CD4-positive, alpha-beta T cell treated with Interleukin-12 subunit alpha and Interleukin-12 subunit beta, for 1 hour (primary cell): ENCODE measurements at places on chromosomes 6 and 20.

DNA sequence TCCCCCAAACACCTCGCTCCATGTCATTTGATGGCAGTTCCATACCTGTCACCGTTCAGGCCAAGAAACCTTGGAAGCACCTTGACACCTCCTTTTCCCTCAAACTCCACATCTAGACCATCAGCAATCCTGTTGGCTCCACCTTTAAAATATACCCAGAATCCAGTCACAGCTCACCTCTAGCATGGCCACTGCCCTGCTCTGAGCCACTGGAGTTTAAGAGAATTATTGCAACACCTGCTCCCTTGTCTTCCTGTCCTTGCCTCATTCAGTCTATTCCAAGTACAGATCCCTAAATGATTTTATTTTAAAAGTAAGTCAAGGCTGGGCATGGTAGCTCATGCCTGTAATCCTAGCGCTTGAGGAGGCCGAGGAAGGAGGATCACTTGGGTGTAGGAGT lies 11.6 kb upstream of the TRIB3 start:
- DNase-seq: no peak

DNA sequence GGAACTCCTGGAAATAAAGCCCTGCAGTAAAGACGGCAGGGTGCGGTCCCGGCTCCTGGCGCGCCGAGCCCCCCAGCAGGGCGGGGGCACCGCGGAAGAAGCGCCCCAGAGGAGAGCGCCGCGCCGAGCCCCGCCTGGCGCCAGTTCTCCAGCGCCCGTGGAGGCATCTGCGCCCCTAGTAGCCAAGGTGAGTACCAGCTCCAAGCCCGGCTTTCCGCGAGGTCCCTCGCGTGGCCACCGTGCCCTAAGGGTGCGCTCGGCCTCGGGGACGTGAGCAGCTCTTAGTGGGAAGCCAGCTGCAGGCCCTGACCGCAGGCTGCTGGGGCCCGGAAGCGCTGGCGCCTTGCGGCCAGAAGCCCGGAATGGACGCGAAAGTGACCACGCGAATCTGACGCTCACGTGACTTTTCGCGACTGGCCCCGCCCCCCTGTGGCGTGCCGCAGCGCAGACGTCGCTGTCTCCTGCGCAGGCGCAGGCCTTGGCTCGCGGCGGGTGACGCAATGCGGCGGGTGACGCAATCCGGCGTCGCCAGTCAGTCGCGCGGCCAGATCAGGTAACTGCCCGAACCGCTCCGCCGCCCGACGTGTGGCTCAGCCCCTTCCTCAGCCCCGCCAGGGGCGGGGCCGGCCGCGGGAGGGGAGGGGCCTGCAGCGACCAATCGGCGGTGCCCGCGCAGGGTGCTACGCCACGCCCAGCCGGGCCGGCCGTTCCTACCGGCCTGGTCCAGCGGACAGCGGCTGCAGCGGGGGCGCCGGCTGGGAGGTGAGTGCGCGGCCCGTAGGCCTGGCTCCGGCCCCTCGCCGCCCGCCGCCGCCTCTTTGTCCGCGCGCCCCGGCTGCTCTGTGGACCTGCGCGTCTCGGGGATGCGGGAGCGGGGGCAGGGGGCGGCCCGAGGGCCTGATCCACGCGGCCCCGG lies at the start of gene GZF1:
Gene GZF1, plus strand, starts transcription at position 707 of the 916 bp plus-strand sequence. CDS start 2,202 bp downstream, outside the sequence.
- DNase-seq: peak; percentile 99

- no peak for DNase-seq
These were observed 104.8 kb downstream of the NCOA3 start for GRCh38 chr20:47606414-47606982.

GRCh38 chr6:113495521-113495920 lies 361.6 kb upstream of the MARCKS start:
- DNase-seq: no peak

DNA sequence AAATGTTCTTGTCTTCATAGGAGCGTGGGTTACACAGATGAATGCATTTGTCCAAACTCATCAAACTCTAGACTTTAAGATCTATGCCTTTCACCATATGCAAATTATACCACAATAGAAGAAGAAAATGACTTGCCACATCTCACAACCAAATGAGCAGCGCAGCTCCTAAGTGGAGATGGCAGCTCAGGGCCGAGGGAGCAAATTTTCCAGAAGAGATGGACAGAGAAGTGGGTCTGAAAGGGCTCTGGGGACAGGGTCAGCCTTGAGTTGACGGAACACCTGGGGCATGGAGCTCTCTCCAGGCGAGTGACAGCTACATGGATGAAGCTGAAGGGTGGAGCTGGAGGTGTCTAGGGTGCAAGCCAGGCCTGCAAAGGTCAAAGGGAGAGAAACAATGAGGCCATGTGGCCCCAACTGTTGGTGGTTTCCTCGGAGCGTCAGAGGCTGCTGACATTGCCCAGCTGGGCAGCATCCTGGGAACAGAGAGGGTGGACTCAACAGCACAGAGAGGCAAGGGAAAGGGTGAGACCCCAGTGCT lies 228.3 kb downstream of the NRN1 start:
- no peak for DNase-seq

DNA sequence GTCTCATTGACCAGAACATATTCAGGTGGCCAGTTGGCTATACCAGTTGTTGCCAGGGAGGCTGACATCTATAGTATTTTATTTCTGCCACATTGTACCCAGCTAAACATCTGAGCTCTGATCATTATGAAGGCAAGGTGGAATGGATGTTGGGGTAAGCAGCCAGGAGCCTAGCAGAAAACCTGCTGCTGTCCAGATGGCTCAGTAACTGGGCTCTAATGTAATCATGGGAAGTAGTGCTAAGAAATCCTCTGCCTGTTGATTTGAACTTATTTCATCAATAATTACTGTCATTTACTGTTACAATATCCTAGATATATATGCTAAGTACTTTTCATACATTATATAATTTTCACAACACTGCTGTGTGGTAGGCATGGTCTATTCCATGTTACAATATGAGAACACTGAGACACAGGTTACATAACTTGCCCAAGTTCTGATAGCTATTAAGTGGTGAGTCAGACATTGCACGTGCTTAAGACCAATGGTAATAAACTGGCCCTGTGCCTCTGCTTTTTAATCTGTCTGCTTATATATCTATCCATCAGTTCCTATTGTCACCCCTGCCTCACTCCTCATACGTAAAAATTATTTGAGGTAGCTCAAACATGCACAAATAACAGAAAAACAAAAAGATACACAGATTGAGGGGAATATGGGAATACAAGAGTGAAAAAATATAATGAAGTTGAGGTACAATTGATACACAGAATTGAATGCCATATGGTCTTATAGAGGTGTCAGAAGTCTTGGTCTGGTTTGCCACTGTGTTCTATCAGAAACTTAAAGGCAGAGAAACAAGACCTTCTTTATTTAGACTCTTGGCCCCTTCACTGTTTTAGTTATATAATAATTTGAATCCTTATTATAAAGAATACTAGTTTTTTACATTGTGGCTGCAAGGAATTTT lies 25.2 kb downstream of the TBPL1 start:
- DNase-seq: no peak

DNA sequence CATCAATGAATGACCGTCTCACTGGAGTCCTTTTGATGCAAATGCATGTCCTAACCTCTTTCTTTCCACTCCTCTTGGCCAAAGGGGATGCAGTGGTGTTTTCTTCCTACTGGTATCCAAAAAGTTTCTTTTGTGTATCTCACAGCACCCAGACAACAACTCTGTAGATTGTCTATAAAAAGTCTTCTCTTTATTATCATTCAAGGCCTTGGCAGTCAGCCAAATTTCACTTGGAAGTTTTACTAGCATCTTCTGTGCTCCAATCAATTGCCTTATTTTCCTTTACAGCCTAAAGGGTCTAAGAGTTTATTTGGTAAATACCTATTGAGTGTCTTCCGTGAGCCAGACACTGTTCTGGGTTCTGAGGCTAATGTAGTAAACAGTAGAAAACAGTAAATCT lies 150.2 kb upstream of the RNF217 start:
- no peak for DNase-seq

- no peak for DNase-seq
These were observed 12.8 kb downstream of the GSTA1 start for GRCh38 chr6:52790861-52791260.

- no peak for DNase-seq
These were observed 154.4 kb upstream of the STMND1 start for GRCh38 chr6:16947375-16948015.

DNA sequence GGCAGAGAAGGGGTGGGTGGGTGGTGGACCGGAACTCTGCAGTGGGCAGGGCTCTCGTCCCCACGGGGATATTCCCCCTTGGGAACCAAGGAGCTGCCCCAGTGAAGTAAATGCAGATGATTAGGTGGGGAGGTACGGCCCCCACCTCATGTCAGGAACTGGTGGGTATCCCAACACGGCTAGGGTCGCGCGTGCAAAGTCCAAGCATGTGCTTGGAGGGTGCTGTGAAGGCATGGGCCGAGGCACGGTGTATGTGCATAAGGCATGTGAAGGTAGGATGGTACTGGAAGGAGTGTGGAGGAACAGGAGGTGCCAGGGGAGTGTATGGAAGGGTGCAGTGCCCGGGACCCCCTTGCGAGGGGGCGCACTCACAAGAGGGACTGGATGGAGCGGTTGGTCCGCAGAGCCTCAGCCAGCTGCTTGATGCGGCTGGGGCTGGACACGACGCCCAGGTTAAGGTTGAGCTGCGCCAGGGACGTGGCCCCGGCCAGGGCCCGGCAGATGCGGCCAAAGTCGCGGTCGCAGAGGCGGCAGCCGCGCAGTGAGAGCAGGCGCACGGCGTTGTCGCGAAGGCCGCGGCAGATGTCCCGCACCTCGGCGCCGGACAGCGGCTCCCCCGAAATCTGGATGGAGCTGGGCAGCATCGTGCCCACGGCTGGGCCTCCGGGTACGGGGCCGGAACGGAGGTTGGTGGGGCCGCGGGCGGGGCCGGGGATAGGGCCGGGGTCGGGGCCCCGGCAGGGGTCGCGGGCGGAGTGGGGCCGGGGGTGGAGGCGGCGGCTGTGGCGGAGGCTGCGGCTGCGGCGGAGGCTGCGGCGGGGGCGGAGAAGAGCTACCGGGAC lies 783 bp downstream of the LRRC73 start:
- DNase-seq: no peak

DNA sequence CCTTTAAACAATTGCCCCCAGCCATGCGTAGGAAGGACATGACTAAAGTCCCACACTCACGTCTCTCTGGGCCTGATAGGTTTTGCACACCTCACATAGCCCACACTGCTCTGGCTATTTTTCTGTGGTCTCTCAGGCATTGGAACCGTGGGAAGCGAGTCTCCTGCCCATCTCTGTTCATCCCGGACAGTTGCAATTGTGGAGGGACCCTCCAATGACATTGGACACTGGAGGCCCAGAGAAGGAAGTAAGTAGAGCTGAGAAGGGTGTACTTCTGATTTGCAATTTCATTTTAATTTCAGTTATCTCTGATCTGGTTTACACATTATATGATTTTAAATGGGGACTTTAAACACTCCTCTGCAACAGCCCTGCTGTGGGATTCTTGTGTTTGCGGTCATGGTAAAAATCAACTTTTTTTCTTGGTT lies 23.3 kb upstream of the CST3 start:
- no peak for DNase-seq

- no peak for DNase-seq
These were observed 221.0 kb upstream of the PDE10A start for GRCh38 chr6:165883851-165884640.

GRCh38 chr6:116971959-116972358 lies 94.9 kb downstream of the RFX6 start:
- DNase-seq: peak; percentile 18

- DNase-seq: no peak
These were observed 30.8 kb downstream of the ISM1 start for GRCh38 chr20:13251904-13252297.

- peak; percentile 42 for DNase-seq
These were observed 82.7 kb upstream of the FOXC1 start for GRCh38 chr6:1527073-1527457.

- DNase-seq: no peak
These were observed 14.4 kb downstream of the KCNQ5 start for GRCh38 chr6:72636215-72636614.

- DNase-seq: peak; percentile 43
These were observed 110.9 kb downstream of the HFE start for GRCh38 chr6:26197933-26198721.

GRCh38 chr6:4543596-4543995 lies 232.6 kb upstream of the CDYL start:
- DNase-seq: no peak

DNA sequence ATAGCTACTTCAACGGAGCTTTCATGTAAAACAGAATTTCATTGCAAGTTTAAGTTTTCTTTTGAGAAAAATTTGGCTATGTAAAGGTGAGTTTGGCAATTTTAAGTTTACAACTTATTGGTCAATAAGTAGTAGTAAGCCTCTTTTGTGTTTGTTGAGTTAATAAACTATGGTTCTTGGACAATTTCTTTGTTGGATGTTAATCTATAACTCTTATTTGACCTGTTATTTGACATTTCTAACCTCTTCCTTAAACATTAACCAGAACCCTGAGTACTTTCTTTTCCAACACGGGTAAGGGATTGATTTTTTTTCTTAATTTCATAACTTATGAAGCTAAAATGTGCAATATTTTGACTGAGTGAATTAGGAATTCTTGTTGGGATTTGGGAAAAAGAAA lies 354.4 kb downstream of the PRKN start:
- DNase-seq: no peak

DNA sequence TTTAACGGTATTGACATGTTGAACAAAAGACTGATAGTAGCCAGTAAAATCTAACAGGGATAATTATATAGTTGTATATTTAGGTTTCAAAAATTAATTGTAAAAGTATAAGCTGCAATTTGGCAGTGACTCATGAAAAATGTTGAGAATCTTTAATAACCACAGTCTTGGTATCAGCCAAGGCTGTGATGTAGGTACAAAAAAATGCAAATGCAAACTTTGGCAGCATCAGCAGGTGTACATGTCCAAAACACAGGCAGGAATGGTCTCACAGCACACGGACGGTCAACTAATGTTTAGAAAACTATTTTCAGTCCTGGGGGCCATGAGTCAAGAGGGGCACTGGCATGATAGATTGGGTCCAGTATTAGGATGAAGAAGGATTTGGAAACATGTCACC lies 58.5 kb upstream of the BEND3 start:
- no peak for DNase-seq

GRCh38 chr6:56025795-56026194 lies 150.4 kb upstream of the BMP5 start:
- no peak for DNase-seq

- DNase-seq: no peak
These were observed 43.2 kb upstream of the CDH22 start for GRCh38 chr20:46351357-46352058.

DNA sequence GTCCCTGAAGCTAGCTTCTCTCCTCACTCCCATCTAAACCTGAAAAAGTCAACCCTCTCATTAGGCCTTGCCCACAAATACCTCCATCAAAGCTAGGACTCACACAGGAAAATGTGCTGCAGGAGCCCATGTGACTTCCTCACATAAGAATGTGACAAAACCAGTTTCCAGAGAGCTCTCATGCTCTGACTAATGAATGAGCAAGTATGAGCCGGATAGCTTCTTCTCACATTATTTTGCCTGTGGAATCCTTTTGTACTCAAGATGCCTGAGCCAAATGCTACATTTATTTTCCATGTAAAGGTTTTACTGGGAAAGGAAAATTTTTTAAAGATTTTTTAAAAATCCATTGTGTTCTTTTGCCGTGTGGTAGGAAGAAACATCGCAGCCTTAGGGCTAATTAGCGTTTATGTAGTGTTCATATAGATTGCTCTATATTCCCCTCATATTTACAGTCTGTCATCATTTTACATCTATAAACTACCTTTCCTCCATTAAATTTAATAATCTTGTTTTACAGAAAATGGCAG lies 68.6 kb upstream of the CCN6 start:
- peak; percentile 48 for DNase-seq

GRCh38 chr20:5606350-5606749 lies 143.9 kb upstream of the SHLD1 start:
- DNase-seq: no peak

GRCh38 chr6:11978169-11978987 lies 33.7 kb upstream of the HIVEP1 start:
- no peak for DNase-seq

- no peak for DNase-seq
These were observed 40.3 kb upstream of the PDE7B start for GRCh38 chr6:135811170-135811569.
